ENCODE measurements at places on chromosomes 12 and 14.
A peak's percentile ranks its signal among the peaks of the same experiment; 100 is the strongest.

DNA sequence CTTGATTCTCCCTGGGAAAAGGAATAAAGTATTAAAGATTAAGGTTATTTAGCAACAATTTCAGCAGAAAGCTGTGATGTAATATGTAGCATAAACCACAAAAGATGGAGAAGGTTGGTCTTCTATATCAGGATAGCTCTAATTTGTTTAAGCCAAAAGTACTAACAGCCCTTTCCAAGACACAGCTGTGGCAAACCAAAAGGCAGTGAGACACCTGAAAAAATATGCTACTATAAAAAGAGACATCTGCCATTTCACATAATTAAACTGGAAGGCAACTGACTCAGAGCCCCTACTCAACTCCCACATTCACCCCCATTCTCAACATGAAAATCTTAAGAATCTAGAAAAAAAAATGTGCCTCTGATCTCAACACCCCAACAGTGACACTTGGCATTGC lies 390.2 kb upstream of the PRICKLE1 start:
- DNase-seq = no peak

GRCh38 chr12:108752387-108752786 lies 21.1 kb upstream of the CORO1C start:
- no peak for DNase-seq

DNA sequence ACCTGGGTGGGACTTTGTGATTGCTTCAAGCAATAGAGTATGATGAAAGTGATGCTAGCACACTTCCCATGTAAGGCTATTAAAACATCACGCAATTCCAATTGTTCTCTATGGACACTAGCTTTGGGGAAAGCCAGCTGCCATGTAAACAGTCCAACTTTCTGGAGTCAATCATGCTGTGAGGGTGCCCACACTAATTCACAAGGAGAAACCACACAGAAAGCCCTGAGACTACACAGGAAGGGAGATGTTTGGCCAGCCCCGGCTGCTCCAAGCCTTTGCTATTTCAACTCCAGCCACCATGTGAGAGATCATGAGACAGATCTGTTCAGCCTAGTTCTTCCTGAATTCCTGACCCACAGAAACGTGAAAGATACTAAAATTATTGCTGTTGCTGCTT lies 96.3 kb downstream of the ST8SIA1 start:
- DNase-seq = no peak

DNA sequence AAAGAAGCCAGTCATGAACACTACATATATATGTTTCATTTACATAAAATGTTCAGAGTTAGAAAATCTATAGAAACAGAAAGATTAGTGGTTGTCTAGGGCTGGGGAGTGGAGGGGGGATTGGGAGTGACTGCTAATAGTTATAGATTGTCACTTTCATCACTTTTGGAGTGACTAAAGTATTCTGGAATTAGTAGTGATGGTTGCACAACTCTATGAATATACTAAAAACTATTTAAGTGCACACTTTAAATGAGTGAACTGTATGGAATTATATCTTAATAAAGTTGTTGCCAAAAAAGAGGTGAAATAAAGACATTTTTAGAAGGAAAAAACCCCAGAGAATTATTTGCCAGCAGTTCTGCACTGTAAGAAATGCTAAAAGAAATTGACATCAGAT lies 9.5 kb downstream of the CATSPERB start:
- no peak for DNase-seq

GRCh38 chr12:94753036-94753679 lies 102.8 kb upstream of the TMCC3 start:
- DNase-seq = no peak

DNA sequence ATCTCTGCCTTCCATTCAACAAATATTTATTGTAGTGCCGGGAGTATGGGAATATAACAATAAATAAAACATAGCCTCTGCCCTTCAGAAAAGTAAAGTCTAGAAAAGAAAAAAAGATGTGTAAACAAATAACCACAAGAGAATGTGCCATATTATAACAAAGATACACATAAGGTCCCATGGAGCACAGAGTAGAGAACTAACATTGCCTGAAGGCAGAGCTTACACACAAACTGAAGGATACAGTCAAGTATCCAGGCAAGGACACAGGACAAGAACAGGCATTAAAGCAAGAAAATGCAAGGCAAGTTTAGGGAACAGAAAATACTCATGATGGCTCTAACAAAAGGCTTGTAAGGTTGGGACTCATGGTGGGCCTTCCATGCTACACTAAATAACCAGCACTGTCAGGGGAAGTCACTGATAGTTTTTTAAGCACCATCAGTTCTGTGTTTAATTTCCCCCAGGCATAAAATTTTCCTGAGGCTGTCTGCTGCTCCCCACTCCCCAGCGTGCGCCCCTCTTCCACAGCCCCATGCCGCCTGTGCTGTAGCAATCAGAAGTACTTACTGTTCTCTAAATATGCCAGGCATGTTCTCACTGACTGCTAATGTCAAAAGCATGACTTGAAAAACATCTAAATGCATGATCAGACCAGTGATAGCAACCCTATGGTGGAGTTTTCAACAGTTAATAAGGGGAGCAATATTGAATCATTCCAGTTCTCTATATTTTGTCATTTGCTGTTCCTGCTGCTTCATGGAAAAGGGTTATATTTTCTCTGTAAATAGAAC lies 77.8 kb downstream of the ANKS1B start:
- DNase-seq = no peak

DNA sequence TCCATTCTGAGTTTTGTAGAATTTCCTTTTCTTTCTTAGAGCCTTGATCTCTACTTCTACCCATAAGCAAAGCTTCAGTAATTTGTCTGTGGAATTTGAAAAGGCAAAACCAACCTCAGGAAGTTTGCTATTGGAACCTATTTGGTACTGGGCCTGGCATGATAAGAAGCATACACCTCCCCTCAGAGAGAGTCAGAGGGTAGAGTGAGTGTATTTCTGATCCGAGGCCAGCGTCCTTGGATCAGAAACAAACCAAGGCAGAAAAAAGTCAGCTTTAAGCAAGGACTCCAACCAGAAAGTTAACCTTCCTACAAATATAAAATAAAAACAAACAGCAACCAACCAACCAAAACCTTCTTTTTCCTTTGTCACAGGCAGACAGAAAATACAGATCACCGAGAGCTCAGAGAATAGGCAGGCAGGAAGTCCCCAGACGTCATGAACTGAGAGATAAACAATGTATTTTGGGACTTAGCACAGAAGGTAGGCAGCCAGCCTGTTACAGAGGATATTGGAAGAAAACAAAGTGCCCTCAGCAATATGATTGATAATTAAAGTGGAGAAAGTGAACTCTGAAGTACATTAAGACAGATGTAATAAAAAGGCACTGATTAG lies 141.5 kb downstream of the NEDD1 start:
- DNase-seq = no peak

GRCh38 chr12:92493816-92494215 lies 209.0 kb upstream of the PLEKHG7 start:
- no peak for DNase-seq

DNA sequence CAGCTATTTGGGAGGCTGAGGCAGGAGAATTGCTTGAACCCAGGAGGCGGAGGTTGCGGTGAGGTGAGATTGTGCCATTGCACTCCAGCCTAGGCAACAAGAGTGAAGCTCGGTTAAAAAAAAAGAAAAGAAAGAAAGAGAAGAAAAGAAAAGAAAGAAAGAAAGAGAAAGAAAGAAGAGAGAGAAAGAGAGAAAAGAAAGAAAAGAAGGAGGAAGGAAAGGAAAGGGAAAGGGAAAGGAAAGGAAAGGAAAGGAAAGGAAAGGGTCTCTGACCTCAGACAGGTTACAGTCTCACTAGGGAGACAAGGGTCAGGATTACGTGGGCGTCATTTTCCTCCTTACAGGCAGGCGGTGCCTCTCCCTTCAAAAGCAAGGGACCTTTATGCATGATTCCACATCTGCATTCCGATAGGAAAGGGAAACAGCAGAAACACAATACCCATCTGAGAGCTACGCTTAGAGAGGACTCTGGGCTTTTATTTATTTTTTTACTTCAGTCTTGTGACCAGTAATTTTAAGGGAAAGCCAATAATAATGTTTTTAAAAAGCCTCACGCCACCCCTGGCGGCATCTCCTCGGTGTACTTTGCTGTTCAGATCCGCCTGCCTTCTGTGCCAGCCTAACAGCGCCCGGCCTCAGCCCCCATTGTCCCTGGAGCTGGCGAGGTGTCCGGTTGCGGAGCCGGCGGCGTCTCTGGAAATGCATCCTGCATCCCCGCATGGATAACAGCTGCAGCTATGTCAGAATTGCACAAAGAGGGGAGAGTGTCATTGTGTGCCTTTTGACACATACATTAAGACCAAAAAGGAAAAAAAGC lies 945 bp upstream of the HIP1R start:
- DNase-seq = peak; percentile 64

- no peak for DNase-seq
Observed at GRCh38 chr12:125467363-125467762, 402.1 kb downstream of the AACS start.

DNA sequence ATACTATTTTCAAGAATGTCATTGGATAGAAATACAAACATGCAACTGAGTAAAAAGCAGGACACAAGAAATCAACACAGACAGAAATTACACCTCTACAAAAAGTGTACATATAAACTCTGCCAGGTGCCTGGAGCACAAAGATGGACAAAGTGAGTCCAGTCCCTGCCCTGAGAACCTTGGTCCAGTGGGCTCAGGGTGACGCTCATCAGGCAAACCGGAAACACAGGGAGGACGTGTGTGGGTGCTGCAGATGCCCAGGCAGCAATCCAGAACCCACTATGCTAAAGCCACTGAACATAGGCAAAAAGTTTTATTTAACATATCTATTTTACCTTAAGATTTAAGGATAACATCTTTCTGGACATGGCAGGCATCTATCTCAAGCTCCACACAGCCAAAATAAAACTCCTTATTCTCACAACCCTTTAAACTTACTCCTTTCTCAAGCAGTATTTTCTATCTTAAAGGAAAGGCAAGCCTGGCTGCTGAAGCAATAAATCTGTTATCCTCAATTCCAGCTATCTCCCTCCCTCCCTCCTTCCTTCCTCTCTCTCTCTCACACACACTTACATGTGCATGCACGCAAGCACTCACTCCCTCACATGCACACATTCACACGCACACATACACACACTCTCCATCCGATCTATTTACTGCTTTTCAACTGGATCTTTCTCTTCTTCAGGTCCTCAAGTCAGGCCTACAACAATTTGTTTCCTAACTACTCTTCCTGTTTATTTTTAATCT lies 10.2 kb downstream of the PPP1R13B start:
- DNase-seq = no peak

DNA sequence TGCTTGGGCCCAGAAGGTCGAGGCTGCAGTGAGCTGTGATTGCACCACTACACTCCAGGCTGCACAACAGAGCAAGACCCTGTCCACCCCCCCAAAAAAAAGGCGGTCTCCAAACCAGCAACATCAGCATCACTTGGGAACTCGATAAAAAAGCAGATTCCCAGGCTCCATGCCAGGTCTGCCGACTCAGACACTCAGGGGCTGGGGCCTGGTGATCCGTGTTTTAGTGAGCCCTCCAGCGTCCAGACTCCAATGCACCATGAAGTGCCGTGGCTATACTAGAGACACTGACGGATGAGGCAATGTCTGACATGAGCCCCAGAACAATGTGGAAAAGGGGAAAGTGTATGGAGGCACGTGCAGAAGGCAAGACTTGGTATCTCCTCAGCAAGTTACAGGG lies 28.8 kb downstream of the SCARB1 start:
- DNase-seq = no peak

DNA sequence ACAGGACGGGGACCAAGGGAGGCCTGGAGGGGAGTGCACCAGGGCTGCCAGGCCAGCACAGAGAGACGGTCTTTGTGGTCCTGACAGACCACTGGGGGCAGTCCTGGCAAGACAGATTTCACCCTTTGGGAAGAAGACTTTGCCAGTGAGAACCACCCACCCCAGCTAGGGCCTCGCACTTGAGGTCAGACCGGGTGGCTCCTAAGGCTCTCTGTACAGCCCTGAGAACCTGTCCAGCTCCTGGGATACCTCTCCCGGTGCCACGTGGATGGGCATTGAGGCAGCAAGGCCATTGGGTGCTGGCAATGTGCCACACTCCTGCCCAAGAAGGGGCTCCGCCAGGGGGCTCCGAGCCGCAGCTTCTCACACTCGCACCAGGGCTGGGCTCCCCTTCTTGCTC lies 42.4 kb downstream of the DEGS2 start:
- no peak for DNase-seq

DNA sequence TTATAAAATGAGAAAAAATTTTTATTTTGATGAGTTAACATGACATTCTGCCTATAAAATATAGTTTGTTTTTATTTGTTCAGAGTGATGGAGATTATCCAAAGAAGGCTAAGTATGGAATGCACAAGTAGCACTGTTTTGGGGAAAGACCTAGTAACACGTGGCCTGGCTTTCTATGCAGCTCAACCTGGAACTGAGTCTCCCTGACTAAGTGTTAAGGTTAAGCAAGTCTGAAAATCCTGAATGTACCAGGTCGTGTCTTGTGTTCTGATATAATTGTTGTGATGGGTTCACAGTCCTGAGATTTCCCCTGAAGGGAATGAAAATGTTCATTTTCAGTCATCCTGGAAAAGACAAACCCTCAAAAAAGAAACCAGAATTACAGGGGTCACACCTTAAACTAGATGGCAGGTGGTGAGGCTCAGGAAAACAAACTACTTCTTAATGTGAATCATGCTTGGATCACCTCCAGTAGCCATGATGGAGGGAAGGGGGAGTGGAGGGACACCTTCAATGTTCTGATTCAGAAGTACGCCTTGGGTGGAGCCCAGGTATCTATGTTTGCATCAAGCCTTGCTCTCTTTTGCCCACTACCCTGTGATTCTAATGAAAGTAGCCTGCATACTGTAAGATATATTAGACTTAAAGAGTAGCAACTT lies 236.8 kb downstream of the ALX1 start:
- no peak for DNase-seq

DNA sequence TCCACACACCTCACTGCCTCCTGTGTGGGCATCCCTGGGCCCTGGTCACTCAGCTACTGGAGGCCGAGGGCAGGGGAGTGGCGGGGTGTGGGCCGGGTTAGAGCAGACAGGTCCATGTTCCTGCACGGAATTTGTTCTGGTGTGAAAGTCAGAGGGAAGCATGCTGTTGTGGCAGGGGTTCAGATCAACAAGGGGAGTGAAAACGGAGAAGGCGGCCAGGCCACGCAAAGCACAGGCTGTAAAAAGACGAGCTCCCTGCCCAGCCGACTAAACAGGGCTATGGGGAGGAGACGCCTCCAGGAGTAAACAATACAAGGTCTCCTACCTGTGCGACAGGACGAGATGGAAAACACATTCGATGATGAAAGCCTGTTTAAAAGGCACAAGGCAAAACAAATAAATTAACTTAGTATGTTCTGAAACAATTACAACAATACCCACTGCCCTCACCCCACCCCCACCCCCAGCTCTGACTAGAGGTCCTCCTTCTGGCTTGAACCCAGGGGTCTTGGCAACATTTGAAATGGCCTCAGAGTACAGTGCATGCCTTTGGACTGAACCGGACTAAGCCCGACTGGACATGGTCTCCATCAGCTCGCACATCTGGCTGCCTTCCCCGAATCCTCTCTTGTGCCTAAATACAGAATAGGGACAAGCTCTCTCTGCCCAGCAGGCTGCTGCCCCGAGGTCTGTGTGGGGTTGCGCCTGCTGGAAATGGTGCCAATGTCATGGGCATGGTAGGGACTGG lies 274.9 kb upstream of the DIO3 start:
- no peak for DNase-seq

GRCh38 chr14:92563765-92564285 lies 50.2 kb downstream of the RIN3 start:
- DNase-seq = no peak

All from NCI-H748 treated with DMSO at 0.1 percent for 48 hours (cell line).